Progenitor cell of endocrine pancreas (in vitro differentiated cells): ENCODE measurements at places on chromosomes 6 and 20.

GRCh38 chr6:106642476-106642875 is 13.1 kb downstream of the QRSL1 start:
- DNase-seq, result no peak

- DNase-seq, result no peak
Observed at GRCh38 chr20:33552519-33552918, 62.6 kb downstream of the CBFA2T2 start.

DNA sequence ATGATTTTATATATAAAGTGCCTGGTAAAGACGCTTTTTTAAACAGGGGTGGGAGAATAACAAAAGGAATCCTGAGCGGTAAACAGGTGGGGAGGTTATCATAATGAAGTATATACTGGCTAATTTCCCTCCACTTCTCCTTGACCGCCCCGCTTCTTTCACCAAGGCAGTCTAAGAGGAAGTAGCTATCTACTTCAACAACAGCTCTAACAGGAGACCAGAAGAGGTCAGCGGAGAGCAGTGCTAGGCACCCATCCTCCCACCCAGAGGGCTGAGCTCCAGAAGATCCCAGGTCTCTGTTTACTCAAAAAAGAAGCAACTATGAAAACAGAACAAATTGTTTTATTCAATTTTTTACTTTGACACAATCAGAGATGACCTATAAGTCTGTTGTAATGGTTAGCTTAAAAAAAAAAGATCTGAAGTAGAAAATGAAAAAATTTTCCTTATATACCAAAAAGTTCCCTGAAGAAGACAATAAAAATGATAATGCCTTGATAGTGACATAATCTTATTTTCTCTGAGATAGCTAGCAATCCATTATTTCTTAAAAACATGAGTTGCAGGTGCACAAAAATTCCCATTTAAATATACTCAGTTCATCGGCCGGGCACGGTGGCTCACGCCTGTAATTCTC is 141.1 kb downstream of the PDSS2 start:
- DNase-seq, result no peak

- DNase-seq, result no peak
Observed at GRCh38 chr6:106105493-106105892, 19.4 kb downstream of the PRDM1 start.

DNA sequence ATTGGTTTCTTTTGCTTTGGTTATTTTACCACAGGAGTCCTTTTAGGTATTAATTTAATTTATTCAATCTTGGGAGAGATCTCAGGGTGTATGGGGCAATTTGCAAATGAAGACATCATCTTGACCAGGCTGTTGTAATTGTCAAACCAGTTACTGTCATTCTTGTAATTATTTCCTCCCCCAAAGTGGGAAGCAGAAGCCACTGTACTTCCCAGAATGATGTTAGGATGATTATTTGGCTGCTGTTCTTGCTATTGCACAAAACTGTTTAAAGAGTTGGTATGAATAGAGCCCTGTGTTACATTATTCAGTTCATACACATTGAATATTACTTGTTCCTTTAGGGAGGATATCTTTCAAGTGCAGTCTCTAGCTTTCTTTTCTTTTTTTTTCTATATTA is 1.7 kb downstream of the TAAR6 start:
- DNase-seq, result no peak

DNA sequence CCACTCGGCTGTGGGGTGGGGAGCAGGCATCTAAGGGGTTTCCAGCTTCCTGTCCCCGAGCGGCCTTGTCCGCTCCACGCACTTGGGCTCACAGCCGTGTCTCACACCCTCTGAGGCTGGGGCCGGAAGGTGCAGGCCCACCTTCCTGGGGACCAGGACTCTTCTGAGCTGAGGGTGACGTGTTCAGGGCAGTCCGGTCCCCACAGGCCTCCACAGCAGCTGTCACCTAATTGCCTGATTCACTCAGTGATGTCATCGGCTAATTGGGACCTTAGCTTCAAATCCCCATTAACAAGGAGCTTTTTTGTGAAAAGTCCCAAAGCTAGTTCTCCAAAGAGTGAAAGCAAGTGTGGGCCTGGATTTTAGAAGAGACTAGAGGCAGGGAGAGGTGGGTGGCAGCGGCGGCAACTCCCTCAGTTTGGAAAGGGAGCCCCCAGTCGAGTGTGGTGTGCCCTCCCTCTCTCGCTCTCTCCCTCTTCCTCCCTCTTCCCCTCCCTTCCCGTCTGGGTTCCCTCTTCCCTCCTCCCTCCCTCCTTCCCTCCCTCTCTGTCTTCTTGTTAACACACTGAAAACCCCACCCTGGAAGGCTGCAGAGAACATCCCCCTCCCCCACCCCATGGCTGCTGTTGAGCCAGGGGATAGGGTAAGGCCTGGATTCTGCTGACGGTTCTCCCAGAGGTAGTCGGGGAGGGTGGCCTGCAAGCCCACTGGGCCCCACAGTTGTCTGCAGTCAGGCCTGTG is 39.0 kb downstream of the MYT1 start:
- DNase-seq, result no peak

DNA sequence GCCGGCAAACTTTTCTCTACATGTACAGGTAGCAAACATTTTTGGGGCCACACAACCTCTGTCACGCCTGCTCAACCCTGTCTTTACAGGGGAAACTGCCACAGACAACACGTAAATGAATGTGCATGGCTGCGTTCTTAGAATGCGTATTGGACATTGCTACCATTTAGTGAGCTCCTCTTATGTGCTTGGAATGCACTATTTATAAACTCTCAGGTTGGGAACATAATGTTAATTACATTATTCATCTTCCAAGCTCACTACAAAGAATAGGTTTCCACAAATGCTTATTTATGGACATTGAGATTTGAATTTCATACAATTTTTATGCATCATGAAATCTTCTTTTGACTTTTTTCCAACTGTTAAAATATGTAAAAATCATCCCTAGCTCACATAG is 92.0 kb upstream of the RPS6KA2 start:
- DNase-seq, result no peak

GRCh38 chr20:40488401-40488800 is 200.6 kb downstream of the MAFB start:
- no peak for DNase-seq

DNA sequence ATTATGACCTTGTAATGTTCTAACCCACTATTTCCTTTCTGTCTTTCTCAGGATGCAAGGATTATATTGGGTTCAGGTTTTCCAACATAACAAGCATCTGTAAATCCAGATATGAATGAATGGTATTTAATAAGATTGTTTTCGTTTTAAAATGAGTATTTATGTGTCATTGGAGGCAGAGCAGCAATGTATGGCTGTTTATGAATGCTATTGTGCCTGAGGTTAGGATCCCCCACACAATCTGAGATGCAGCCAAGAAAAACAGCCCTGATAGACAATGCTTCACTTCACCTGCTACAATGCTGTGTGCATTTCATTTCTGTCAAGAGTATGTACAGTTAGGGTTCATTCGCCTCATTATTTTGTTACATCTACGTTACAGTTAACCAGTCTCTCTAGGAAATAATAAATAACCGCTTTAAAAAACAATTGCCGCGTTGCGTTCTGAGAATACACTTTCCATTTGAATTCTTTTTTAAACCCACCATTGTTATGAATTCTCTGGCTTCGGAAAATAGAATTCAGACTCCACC is 19.6 kb downstream of the TFAP2A start:
- DNase-seq, result no peak
